ENCODE measurements at places on chromosomes 6 and 20. TPM values are rescaled to one million over a fixed set of nuclear protein-coding genes. Genes with fewer than 3 reads are reported as not detected.

DNA sequence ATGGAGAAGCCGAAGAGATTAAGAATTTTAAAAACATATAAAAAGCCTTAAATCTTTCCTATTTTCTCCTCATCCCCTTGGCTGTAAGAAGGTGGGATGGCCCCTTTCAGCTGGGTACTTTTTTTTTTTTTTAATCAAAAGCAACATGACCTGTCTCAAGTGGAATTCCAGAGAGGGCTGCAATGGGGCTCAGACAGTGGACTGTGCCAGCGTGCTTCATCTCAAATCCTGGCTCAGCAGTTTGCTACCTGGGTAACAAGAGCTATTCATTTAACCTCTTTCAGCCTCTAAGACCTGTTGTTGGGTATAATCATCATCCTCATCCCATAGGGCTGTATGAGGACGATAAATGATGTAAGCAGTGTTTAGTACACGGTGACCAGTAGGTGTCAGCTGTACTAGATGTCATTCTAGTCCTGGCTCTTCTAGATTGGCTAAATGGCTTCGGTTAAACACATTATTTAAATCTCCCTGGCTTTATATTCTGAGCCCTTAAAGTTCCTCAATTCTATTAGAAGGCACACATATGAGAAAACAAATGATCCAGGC, 6.9 kb upstream of the PPP1R3G start:
- peaks cover 56% of the 10 kb centered on the region for H3K27me3 ChIP-seq
- no peaks in the 10 kb centered on the region for H3K4me1 ChIP-seq
- H3K27ac ChIP-seq, result no peak overlapping the region
- no peak overlapping the region for H3K4me3 ChIP-seq

- no peak for DNase-seq
- H3K27ac ChIP-seq, result no peak overlapping the region
- peaks cover 2% of the 10 kb centered on the region for H3K36me3 ChIP-seq
- peaks cover 12% of the 10 kb centered on the region for H3K4me1 ChIP-seq
- H3K27me3 ChIP-seq, result no peaks in the 10 kb centered on the region
Observed at GRCh38 chr20:48620154-48620506, 207.7 kb downstream of the PREX1 start.

DNA sequence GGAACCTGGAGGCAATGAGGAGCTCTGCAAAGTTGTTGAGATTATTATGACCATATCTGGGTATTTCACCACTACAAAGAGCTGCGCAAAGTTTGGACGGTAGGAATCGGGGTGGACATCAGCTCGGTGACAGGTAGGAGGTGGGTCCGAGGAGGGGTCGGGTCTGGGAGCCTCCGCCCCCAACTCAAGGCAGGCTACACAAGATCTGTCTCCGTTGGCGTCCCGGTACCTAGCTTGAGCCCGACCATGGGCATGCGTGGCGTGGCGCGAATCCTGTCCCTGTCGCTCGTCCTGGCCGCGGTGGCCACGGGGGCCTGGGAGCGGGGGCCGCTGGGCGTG, 40.2 kb upstream of the ZNFX1 start:
- H3K4me3 ChIP-seq, result no peak overlapping the region
- H3K27ac ChIP-seq, result no peak overlapping the region
- peaks cover 3% of the 10 kb centered on the region for H3K36me3 ChIP-seq
- H3K27me3 ChIP-seq, result peaks cover 67% of the 10 kb centered on the region

MYLK4 gene
- total RNA-seq, result 0.23 TPM

Measured in activated T-helper 2 cell treated with anti-CD3 and anti-CD28 coated beads, Interferon-gamma antibody, Interleukin-2, Interleukin-4, amounts not matched to agents 10 μg/mL and 5 μg/mL and 100 μg/mL, durations not matched to agents 14 hours and 24 hours and 36 hours (primary cell).